Ureter (tissue), 1 donor: ENCODE measurements at places on chromosomes 16 and 17. TPM values are rescaled to one million over a fixed set of nuclear protein-coding genes. Genes with fewer than 3 reads are reported as not detected.

GRCh38 chr16:84239909-84240308 lies at the start of gene KCNG4:
KCNG4 (minus strand) TSS chr16:84240012; CDS start chr16:84237485, 2,527 bp downstream.
- no peak for DNase-seq

The HOXB4 gene
- 28.7 TPM for total RNA-seq

The KIF18B gene
- total RNA-seq = 0.39 TPM

- no peak for DNase-seq
Observed at GRCh38 chr17:81635973-81636504, 873 bp downstream of the NPLOC4 start.
